ENCODE measurements at places on chromosomes 2 and 18.

DNA sequence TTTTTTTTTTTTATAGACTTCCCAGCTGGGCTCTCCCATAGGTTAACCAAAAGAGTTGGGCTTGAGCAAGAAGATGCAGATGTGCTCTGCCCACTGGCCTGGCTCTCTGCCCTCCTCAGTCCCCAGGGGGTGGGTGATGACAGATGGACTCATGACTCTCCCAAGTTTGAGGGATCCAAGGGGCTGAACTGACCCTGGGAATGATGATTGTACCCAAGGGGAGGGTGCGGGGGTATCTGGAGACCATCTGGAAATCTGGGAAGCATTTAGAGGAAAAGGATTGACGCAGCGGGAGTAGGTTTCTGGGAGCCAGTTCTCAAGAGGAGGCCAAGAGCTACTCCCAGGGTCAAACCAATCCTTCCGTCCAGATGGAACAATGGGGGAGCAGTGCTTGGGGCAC is 330.8 kb downstream of the CYP26B1 start:
- DNase-seq: no peak

- no peak for DNase-seq
These were observed 16.6 kb downstream of the LAPTM4A start for GRCh38 chr2:20034821-20035220.

DNA sequence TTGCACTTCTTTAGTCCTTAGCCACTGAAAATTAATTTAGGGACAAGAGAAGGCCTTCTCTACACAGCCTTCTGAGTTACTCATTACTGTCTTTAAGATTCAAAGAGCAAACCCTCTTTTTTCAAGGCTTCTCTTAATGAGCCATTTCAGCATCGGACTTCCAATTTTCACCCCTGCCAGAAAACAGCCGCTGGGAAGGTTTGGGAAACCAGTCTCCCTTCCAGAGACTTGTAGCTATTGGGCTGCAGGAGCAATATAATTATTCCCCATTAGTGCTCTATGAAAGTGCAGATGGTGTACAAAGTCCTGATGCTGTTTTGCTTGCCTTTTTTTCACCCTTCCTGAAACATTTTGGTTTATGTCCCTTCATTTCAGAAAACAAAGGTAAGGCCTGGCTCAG is 79.3 kb downstream of the GPR39 start:
- no peak for DNase-seq

- DNase-seq: no peak
These were observed 95.7 kb upstream of the DOCK10 start for GRCh38 chr2:225137971-225138370.

DNA sequence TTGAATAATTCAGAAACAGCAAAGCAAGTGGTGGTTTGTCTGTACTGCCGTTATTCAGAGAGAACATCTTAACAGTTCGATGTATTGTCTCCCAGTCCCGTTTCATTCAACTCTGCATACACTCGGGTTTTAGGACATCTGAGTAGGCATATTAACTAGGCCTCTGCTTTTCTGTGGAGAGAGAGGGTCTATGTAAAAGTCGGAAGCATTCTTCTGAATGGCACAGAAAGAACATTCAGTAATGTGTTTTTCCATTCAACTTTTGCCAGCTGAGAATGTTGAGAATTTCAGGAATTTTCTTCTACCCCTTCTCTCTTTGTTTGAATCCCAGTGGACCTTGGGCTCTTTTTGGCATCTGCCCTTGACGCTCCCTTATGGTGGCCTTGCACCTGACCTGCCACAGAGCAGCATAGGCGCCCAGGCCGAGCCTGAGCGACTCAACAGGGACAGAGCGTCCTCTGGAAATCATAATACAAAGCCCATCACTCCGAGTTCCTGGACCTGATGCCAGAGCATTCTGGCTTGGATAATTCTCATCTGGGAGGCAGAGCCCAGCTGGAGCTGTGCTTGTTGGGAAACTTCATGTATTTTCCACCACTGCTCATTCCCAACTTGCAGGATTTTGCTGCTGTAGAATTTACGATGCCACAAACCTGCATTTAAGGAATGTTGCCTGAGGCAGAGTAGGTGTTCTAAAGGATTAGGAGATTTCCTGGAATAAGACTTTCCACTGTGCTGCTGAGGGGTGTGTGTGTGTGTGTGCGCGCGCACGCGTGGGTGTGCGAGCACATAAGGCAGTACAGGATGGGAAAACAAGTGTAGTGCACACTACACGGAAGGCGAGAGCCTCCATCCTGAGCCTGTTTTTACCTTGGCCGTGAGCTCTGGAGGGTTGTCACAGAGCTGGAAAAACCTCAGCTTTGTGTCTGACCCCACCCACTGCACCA is 77.2 kb upstream of the TXNDC2 start:
- no peak for DNase-seq

DNA sequence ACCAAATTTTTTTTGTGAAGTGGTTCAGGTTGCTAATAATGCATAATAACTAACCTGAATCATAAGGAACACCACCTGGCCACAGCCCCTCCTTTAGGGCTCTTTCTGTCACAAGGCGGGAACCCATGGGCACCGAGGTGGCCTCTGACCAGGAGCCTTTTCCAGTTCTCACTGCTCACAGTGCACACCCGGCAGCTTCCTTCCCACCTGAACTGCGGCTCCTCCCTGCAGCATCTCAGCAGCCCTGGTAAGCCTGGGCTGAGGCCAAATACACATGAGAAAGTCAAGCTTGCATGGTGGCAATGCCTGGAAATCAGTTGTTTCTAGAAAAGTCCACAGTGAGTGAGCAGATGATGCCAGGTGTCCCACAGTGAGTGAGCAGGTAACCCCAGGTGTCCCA is 77.6 kb upstream of the SNTG2 start:
- no peak for DNase-seq

GRCh38 chr2:128732976-128733431 is 414.3 kb upstream of the HS6ST1 start:
- DNase-seq: no peak

DNA sequence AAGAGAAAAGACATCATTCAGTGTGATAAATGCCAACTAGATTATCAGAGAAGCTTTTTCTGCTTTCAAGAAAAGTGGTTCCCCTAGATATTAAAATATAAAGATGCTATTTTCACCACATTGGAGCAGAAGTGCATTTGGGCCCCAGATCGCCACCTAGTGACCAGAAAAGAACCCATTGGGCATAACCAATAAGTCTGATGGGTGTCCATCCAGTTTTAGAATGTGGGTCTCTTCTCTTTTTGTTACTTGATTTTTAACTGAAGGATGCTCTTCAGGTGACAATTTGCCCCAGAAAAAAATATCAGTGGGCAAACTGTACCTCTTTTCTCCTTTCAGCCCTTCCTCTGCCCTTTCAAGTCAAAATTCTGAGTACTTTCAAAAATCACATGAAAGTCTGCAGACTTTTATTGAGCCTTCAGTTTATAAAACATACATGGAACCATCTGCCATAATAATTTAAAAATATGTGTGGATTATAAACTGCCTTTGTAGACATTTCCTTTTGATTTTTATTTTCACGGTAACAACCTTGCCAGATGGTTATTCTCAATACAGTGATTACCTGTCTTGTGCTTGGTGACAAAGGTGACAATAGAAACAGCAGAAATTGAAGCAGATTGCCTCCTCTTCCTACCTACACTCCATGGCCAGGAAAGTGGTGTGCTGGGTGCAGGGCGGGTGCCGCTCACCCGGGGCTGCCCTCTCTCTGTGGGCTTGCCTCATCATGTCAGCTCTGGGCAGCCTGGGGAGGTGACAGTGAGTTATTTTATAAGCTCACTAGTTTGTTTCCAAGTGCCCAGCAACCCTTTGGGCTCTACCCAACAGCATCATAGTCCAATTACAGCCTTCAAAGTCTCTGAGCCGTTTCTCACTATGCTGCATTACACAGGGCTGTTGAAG is 124.5 kb downstream of the DCDC2C start:
- DNase-seq: no peak

DNA sequence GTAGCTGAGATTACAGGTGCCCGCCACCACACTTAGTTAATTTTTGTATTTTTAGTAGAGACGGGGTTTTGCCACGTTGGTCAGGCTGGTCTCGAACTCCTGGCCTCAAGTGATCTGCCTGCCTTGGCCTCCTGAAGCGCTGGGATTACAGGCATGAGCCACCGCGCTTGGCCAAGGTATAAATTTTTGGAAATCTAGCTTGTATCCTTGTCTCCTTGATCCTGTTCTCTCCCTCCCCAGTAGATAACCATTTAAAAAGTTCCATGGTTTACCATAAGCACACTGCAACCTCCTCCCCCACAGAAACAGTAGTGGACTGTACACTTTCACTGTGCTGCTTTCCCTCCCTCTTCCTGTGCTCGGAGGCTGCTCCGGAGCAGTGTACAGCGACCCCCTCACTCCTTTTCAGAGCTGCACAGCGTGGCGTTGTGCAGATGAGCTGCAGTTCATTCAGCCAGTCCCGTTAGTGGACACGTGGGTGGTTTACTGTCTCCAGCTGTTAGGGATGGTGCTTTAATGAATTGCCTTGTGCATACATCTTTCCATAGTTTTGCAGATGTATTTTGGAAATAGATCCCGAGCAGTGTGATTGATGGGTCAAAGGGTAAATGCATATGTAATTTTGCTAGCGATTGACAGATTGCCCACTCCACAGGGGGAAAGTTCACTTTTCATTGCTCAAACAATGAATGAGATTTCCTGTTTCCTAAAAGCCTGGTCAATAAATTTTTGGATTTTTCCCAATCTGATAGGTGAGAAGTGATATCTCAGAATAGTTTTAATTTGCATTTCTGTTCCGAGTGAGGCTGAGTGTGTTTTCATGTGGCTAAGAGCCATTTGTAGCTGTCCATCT is 14.8 kb downstream of the ASB1 start:
- no peak for DNase-seq

DNA sequence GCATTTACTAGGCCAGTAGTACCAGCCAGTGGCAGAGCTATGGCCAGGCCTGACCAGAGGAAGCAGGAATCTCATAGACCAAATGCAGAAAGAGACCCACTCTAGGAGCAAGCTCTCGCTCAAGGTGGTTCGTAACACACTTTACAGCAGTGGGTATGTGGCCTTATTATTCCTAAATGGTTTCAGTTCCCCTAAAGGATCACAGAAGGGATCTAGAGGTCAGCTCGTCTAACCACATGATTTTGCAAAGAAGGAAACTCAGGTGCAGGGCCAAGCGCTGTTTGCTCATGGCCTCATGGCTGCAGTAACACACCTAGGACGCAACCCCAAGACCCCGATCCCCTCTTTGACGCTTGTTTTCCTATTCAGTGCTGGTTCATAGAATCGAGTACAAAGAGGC is 65.5 kb upstream of the ATG16L1 start:
- DNase-seq: no peak

DNA sequence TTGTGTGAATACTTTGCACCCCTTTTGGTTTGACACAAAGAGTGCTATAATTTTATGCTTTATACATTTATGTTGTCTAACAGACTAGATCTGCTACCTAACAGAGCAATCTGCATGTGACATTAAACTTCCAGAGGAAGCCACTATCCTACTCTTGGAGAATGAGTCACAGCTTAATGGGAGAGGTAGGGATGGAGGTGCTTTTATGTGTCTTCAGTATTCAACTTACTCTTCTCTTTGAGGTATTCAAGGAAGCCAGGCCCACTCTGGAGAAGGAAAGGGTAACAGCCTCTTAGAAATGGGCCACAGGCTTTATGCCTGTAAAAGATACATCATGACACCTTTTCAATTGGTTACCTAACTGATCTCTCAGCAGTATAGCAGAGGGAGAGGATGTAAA is 85.8 kb upstream of the NEUROD1 start:
- DNase-seq: no peak

DNA sequence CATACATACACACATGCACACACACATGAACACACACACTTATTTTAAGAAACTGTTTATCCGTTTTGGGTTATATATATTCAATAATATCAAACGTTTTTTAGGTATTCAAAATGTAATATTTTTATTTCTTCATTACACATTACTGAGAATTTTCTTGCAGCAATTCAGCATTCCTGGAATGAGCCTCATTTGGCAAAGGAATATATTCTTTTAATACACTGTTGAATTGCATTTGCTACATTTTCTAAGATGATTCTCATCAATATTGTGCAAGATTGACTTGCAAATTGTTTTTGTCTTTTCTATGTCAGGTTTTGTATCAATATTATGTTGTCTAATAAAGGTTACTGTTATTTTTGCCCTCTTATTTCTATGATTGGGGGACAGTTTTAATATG is 276.1 kb upstream of the CYP26B1 start:
- DNase-seq: no peak

GRCh38 chr2:95285542-95285932 is 11.3 kb downstream of the PROM2 start:
- DNase-seq: no peak

DNA sequence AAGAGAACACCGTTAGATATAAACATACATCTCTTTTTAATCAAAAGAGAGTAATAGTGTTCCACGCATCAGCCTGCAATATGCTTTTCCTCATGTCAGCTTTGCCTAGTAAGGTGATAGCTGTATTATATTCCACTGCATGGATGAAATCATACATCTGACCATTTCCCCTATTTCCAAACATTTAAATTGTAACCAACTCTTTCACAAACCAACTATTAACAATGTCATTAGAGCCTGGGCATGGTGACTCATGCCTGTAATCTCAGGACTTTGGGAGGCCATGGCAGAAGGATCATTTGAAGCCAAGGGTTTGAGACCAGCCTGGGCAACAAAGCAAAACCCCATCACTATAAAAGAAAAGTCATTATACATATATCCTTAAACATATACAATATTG is 284.8 kb downstream of the BCL11A start:
- DNase-seq: no peak

DNA sequence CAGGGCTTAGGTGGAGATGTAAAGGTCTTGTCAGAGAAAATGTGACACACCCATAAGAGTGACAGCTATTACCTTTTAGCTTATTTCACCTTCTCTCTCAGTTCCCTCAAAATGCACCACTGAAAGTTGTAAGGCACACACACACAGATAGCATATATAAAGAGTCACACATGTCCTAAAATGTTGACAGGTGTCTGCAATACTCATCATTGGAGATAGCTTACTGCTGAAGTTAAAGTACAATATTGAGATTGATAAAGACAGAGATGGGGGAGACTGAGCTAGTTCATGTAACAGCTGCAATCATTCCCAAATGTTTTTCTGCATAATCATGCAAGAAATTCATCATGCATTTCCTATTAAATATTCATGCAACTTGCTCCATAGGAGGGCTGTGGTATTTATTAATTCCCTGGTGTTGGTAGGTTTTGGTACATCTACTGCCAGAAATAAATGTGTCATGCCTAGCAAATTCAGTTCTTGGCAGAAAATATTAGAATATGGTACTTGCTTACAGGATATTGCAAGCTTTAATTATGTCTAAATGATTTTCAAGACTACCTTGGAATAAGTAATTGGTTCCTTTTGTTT is 118.8 kb upstream of the RBMS1 start:
- DNase-seq: no peak

DNA sequence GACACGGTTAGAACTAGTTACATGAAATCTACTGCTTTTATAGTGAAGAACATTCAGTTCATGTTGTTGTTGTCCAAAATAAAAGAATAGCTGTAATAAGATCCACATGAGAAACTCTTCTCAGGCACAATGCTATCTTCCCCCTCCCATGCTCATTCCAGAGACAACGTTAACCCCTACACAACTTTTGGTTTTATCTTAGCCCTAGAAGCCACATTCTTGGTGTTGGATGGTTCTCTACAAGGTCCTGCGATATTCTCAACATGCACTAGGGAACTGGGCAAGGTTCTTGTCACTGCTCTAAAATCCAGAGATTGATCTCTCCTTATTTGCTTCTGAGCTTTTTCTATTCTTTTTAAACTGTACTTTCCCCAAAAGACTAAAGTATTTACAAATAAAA is 51.3 kb upstream of the DNAH7 start:
- no peak for DNase-seq

- DNase-seq: no peak
These were observed 33.7 kb downstream of the MREG start for GRCh38 chr2:215979620-215980019.

Measured in upper lobe of right lung (tissue), 1 donor.